Tibial nerve (tissue), 4 donors: ENCODE measurements at places on chromosomes 6 and 20. TPM values are rescaled to one million over a fixed set of nuclear protein-coding genes. Genes with fewer than 3 reads are reported as not detected.

- DNase-seq, result no peak
Measured at GRCh38 chr6:108115598-108116058, 41.1 kb upstream of the OSTM1 start.

DNA sequence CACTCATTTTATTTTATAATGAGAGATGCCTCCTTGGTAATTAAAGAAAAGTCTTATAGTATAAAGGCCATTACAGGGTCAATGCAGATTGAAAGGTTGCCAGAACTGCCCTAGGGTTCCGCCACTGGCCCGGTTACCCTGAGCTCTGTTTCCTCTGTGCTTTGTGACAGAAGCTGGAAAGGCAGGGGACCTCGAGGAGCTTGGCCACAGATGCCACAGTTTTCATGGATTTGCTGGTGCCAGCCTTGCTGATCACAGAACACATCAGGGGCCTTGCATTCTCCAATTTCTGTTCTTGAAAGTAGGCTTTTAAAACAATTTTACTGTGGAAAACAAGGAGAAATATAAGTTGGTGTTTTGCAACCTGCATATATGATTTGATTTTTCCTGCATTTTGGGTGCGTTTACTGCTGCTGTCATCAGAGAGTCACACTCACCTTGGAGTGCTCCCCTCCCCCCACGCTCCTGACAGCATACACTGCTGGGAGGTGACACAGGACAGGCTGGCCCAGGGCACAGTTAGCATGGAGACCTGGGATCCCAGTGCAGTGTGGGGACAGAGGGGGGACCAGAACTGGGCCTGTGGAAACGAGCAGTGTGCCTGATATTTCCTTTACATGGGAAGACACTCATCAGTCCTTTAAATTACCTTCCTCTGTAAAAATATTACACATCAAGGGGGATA lies 142.8 kb downstream of the CFAP61 start:
- no peak for DNase-seq

- DNase-seq, result peak; percentile 50
Measured at GRCh38 chr6:12911427-12911826, 194.9 kb downstream of the PHACTR1 start.

DNA sequence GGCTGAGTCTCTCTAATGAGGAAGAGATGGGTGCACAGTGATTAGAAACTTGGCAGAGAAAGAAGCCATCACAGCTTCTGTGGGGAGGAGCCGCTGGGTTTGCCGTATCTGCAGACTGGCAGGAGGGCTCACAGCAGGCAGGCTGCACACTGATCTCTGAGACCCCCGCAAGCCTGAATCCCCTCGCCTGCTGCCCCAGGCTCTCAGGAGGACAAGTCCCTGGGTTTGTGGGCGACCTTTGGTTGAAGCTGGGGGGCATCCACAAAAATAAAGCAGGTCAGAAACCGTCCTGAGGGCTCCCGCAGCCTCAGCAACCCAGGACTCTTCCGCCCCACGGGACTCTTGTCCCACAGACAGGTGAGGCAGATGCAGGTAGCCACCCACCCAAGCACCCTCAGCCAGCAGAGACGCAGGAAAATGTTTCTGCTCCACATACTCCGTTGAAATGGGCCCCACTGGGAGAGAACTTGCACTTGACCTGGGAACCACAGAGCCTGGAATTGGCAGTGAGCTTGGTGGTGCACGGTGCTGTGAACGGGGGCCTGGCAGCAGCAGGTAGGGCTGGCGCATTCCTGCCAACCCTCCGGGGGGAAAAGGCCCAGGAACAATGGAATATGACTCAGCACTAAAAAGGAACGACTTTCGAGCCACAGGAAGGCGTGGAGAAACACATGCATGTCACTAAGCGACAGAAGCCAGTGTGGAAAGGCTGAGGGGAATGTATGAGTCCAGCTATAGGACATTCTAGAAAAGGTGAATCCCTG lies 89.9 kb downstream of the YTHDF1 start:
- DNase-seq, result no peak

TMC2 gene
- total RNA-seq, result 0.22 TPM

TREM1 gene
- 3.3 TPM for total RNA-seq

- no peak for DNase-seq
Measured at GRCh38 chr6:6656287-6656686, 67.8 kb downstream of the LY86 start.

DNA sequence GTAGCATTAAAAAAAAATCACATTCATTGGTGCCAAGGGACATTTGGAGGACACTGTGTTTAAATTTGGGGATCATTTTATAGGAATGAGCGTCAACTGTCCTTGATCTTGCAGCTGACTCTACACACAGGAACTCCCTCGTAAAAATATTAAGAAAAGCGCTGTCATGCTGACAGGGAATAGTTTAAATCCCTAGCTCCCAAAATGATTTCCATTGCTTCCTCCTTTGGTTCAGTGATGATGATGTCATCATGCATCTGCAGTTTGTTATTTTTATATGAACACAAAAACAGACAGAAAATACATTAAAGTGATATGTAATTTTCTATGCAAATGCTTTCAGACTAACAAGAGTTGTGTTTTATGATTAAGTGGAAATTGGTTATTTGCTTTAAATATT lies 275.6 kb downstream of the BTBD9 start:
- DNase-seq, result no peak

- DNase-seq, result no peak
Measured at GRCh38 chr20:5045906-5046305, 44.6 kb upstream of the SLC23A2 start.

DNA sequence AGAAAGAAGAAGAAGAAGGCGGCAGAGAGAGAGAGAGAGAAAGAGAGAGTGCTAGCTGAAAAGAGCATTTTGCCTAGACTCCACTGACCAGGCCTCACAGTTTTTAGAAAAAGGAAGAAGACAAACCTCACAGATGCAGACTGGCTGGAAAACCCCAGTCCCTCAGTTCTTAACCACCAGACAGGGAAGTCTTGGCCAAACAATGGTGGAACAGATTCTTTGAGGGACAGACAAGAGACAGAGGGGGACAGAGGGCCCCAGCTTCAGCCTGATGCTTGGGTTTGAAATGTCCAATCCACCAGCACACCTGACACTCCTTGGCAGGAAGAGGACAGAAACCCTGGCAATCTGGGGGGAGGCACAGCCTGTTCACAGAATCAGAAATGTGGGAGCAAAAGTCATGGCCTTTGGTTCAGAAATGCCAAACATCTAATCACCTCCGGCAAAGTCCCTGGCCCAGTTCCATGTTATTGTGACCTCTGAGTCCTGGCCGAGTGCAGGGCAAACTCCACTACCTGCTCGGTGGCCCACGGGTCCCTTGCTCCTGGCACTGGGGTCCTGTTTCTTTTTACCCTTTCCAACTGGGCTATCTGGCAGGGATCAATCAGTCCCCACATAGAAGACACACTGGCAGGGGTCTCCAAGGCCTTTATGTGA lies 235.2 kb downstream of the LY86 start:
- DNase-seq, result no peak

GRCh38 chr6:105179244-105180065 lies at the start of gene POPDC3:
POPDC3 (minus strand) TSS chr6:105180014; CDS start chr6:105161909, 18,105 bp downstream.
- DNase-seq, result no peak
